CD4-positive, alpha-beta T cell treated with Interleukin-4 for 4 hours (primary cell): ENCODE measurements at places on chromosomes 1 and 21.

DNA sequence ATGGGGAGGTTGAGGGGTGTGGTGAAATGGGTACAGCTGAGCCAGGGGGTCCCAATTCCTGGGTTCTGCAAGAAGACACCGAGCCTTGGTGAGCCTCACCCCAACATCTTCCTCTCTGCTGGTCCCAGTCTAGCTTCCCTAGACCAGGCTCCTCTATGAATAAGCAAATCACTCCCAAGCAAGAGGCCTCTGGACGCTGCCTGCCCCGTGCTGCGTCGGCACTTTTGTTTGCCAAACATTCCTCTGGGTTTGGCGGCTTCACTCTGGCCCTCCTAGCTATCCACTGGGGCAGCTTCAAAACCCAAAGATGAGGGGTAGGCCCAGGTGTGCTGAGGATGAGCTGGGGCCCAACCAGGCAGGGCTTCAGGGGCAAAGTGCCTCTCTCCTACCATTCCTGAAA, 137.1 kb upstream of the CD34 start:
- DNase-seq = no peak

- DNase-seq = no peak
Measured at GRCh38 chr1:118122234-118123004, 62.6 kb downstream of the SPAG17 start.

GRCh38 chr1:81812712-81813111, 12.0 kb downstream of the ADGRL2 start:
- DNase-seq = no peak

- DNase-seq = no peak
Measured at GRCh38 chr1:152411134-152411533, 2.9 kb downstream of the CRNN start.

DNA sequence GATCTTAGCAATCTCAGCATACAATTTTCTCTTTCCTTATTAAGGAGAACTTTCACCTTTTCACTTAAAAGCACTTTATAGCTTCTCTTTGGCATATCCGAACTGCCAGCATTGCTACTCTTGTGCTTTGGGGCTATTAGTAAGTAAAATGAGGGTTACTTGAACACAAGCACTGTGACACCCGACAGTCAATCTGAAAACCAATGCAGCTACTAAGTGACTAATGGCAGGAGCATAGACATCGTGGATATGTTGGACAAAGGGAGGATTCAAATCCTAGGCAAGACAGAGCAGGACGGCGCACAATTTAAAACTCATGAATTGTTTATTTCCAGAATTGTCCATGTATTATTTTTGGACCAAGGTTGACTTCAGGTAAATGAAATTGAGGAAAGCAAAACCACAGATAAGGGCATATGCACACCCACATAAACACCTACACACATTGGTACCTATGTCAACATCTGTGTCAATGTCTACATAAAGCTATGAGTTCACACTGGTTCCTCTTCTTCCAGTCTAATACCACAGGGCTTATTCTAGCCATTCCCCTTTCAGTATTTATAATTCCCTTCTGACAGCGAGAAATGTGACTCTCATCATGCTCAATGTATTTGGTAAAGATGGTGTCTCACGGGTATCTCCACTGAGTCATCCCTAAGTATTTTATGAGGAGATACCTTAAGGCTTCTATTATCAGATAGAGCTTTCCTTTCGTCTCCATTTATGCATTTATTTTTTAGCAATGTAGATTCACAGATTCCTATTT, 75.3 kb upstream of the RALGPS2 start:
- DNase-seq = no peak

DNA sequence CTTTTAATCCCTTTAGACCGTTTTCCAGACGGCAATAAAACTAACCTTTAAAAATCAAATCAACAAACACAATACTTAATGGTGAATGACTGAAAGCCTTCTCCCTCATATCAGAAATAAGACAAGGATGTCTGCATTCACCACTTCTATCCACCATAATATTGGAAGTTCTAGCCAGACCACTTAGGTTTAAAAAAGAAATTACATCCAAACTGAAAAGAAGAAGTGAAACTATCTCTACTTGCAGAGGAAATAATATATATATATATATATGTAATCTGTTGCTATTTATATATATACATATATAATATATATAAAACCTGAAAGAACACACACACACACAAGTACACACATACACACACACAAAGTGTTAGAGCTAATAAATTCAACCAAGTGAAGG, 100.4 kb downstream of the BRINP3 start:
- DNase-seq = no peak

DNA sequence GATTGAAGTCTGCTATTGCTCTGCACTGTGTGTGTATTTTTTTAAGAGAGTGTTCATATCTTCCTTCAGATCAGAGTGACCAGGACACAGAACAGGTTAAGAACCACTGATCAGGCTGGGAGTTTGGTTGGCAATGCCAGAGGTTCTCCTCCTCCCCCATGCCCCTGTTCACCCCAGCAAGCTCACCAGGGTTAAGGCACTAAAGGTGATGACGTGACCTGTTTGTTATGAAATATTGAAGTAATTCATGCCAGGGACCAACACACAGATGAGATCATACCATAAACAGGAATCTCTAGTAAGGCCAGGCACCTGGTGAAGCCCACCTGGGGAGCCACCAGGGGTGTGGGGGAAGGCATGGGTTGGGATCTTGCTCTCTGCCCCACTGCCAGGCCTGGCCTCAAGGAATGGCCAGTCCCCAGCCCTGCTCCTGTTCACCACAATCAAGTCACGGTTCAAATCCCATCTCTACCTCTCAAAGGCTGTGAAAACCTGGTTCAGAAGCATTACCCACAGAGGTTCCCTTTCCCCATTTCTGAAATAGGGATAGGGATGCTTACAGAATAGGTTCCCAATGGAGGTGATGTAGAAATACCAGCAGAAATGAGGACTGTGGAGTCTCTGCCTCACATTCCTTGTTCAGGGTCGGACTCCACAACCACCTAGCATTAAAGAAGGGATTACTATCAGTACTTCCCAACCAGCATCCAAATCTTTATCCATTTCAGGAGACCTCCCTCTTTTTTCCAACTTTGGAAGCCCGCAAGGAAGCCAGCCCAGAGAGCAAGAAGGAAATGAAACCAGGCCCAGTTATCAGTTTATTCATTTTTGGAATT, 2.4 kb downstream of the ID3 start:
- no peak for DNase-seq

DNA sequence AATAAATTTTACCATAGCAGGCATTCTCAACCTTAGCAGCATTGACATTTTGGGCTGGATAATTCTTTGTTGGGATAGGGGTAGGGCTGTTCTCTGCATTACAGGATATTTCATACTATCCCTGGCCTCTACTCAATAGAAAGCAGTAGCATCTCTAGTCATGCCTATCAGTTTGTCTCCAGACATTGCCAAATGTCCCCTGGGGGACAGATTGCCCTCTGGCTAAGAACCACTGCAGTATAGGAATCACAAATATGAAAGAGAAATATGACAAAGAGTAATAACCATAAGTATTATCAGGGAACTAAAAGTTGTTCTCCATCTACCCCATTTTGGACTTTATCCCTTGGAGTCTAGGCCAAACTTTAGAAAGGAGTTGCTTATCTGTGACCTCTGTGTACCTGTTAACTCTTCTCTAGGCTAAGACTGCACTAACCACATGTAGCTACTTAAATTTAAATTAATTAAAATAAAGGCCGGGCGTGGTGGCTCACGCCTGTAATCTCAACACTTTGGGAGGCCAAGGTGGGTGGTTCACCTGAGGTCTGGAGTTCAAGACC, 76.1 kb downstream of the AGO3 start:
- no peak for DNase-seq

DNA sequence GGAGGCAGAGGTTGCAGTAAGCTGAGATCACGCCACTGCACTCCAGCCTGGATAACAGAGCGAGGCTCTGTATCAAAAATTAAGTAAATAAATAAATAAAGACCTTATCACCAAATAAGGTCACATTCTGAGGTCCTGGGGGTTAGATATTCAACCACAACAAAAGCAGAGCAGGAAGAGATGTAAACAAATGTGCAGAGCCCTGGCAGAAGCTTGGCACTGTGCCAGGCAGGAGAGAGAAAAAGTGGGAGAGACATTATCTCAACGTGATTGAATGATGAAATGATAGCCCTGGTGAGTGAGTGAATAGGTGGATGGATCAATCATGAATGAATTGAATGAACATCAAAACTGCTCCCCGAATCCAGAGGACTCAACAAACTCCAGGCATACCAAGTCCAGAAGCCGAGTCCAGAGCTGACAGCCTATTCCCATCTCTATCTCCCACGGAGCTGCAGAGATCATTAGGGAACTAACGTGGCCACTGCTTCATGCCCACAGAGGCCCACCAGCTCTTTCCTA, 150.7 kb downstream of the TOMM20 start:
- no peak for DNase-seq

- DNase-seq = peak; percentile 70
Measured at GRCh38 chr1:28208818-28209441, 23.9 kb downstream of the DNAJC8 start.

- DNase-seq = no peak
Measured at GRCh38 chr1:54339126-54339525, 67.1 kb downstream of the SSBP3 start.

- no peak for DNase-seq
Measured at GRCh38 chr1:62836856-62837540, 53.1 kb downstream of the ATG4C start.

DNA sequence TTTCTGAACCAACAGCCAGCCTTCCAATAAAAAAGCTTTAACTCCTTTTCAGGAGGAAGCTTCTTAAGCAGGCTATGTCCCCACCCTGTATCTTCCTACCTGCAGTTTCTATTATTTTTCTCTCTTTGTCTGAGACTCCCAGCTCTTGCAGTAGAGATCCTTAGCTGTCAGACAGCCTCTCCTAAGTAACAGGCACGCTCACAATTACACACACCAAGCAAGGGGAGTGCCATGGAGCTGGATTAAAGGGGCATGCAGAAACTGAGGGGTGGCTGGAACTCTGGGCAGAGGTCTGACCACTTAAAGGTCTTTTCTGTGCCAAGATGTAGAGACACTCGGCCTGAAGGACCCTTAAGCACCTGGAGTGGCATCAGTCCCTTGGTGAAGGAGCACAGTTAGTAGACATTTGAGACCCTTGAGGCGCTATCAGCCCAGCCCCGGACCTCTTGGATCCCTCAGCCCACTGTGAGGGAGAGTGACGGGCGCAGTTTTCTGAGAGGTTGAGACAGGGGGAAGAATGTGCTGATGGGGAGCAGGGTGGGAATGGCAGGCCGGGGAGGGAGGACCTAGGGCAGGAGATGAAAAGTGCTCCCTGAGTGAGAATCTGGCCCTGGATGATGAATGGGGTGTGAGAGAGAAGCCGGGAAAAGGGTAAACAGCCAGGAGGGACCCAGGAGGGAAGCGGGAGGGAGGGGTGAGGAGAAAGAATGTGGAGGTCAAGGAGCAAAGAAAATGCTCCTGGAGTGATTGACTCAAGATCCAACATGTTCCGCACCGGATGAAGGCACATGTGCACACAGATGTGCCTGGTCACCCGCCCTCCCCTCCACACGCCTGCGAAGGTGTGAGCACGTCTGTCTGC, 13.3 kb downstream of the PLXNA2 start:
- no peak for DNase-seq

- no peak for DNase-seq
Measured at GRCh38 chr21:43827015-43827611, 37.7 kb downstream of the RRP1 start.

GRCh38 chr1:1915911-1916840, 1.1 kb downstream of the CALML6 start:
- no peak for DNase-seq

DNA sequence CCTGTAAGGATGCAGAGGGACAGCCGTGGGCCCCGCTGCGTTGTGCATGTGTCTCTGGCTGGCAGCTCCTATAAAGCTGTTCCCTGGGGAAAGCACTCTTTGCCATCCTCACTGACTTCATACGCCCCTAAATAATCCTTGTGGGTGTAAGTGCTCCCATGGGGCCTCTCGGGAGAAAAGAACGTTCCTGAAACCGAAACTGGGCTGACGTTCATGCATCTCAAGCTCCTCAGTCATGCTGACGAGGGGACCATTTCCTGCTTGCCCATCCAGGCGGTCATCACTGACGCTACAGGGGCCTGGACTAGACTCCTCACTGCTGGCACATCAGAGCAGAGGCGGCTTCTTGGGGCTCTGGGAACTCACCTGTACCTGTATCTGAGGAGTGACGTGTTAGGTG, 73.1 kb upstream of the USP24 start:
- no peak for DNase-seq

DNA sequence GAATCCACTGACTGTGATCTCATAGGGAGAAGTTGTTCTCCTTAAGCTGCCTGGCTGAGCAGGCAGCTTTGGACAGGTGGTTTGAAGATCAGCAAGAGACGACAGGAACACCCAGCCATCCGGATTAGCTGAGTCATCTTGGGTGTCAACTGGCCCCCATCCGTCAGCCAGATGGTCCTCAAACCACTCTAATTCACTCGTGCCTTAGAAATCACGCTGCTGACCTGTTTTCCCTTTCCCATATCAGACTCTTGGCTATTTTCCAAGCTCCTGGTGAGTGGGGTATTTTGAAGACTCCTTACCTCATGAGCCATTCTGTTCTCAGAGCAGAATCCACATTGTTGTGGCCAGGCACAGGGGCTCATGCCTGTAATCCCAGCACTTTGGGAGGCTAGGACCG, 149.1 kb upstream of the L1TD1 start:
- DNase-seq = no peak

- DNase-seq = no peak
Measured at GRCh38 chr21:46187261-46187660, 3.0 kb upstream of the SPATC1L start.

DNA sequence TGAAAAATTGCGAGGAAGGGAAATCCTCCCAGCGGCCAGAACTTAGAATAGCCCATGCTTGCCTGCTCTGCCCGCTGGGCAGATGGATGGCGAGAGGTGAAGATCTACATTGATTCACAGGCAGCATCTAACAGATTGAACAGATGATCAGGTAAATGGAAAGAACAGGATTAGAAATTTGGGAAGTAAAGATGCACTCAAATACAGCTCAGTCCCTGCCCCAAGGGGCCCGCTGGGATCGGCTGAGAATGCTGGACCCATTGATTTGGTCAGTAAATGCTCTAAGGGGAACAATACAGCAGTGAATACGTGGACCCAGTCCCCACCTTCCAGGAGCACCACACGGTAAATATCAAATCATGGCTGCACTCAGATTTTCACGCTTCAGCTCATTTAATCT, 248.2 kb downstream of the MATN1 start:
- DNase-seq = no peak

- DNase-seq = no peak
Measured at GRCh38 chr1:33738976-33739375, 124.9 kb upstream of the HMGB4 start.
